Activated CD4-positive, alpha-beta T cell treated with anti-CD3 and anti-CD28 coated beads, Interleukin-2, amount 50 U/mL, for 1 hour (primary cell): ENCODE measurements at places on chromosomes 16 and 17.

- no peak for DNase-seq
These were observed 1.3 kb downstream of the GNAO1 start for GRCh38 chr16:56192635-56192945.

GRCh38 chr17:45294506-45294905, 22.3 kb downstream of the MAP3K14 start:
- no peak for DNase-seq

DNA sequence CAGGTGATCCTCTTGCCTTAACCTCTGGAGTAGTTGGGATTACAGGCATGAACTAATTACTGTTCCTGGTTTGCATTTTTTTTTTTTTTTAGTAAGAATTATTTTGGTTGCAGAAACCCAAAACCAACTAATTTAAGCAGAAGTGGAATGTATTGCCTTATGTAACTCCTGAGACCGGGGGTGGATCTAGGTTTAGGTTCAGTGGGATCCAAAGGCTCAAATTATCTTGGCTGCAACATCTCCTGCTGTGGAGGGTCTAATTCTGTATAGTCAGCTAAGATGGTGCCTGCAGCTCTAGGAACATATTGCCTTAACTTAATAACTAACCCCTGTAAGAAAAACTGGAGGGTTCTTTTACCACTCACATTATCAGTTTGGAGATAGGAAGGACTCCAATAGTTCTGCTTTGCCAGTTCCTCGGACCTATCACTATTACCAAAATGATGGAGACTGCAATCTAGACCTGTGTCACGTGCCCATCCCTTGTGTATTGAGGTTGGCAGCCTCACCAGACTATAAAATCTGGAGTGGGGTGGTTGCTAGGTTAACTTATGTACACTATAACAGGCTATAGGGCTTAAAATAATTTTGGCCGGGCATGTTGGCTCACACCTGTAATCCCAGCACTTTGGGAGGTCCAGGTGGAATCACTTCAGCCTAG, 8.5 kb downstream of the SNTB2 start:
- no peak for DNase-seq

DNA sequence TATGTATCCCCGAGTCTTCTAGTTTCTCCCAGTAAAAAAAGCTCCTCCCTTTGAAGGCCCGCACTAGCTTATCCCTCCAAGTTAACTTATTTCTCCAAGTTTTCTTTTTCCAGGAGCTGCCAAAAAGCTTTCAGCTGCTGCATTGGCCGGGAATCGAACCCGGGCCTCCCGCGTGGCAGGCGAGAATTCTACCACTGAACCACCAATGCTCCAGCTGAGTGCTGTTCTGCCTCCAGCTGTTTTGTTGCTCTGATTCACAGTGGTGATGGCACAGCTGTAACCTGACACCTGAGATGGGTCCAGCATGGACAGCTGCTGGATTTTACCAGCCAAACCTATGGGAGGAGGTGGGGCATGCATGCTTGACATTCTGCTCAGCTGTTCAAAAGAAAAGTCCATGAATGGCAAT, 22.1 kb downstream of the VAC14 start:
- DNase-seq: no peak

DNA sequence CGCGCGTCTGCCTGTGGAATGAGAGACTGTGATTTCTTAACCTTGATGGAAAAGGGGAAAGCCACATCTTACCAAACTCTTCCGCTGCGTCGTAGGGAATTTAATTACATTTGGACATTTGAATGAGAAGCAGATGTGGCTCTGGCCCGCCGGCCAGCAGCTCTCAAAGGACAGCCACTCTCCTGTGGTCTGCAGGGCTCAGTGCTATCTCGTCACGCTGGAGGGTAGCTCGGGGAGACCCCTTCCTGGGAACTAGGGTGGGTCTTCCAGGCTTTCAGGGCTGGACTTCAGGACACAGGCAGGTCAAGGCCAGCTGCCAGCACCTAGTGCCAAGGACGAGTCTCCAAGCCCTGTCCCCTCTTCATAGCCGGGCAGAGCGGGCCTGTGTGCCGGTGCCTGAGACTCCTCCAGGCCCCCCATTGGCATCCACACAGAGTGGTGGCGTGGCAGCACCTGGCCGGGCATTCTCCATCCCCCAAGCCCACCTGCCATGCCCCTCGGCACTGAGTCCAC, 15.9 kb upstream of the TBX2 start:
- no peak for DNase-seq

DNA sequence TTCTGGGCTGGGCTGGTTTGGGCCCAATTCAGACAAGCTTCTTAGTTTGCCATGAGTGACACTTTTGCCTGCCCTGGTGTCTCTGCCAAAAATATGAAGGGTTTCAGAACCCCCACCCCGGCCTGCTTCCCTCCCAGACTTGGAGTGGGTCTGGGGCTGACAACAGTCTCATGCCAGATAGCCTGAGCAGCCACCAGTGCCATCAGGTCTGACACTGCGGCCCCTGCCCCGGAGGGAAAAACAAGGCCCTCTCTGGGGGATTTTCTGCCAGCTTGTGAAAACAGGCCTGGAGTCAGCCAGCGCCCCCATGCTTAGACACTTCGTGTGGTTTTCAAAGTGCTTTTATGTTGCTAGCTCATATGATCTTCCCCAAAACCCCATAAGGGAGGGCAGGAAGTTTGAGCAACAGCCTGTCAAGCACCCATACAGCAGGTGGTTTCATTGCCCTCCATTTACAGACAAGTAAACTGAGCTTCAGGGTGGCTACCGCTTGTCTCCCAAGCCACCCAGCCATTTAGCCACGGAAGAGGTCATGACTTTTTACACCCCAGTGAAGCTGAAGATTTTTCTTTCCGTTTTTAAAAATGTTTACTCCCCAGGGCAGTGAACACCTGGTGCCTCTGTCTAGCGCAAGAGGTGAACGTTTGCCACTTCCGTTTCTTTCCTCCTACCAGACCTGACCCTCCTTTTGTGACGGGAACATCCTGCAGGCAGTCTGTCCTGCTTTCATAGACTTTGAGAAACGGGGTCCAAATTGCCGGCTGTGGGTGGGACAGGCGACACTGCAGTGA, 300.6 kb downstream of the SEC14L1 start:
- peak; percentile 70 for DNase-seq

DNA sequence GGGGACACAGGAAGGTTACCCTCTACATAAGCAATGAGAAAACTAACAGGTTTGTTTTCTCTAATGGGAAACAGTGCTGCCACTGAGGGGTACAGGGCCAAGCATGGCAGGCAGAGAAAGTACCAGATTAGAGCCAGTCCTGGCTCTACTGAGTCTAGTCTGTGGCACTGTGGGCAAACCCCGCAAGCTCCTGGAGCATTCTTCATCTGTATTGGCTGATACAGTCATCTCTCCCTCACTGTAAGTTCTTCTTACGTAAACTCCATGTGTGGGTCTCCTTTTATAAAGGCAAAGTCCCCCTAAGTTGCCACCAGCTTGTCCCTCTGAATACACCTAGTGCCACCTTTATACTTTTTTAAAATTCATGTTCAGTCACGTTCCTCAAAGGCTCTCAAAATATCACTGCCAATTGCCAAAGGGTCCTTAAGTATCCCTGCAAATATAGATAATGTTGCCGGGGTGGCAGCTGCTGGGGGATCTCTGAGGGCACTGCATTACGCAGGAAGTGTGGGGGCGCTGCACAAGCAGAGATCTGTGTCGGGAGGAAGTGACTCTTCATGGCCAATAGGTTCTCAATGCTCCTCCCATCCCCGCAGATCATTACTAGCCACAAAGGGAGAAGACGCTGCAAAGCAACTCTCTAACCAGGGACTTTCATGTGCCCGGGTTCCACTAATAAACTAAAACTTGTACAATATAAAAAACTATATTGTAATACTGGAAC, 18.8 kb downstream of the XPO6 start:
- peak; percentile 71 for DNase-seq

GRCh38 chr16:9428355-9429005, 337.0 kb downstream of the HAPSTR1 start:
- no peak for DNase-seq

DNA sequence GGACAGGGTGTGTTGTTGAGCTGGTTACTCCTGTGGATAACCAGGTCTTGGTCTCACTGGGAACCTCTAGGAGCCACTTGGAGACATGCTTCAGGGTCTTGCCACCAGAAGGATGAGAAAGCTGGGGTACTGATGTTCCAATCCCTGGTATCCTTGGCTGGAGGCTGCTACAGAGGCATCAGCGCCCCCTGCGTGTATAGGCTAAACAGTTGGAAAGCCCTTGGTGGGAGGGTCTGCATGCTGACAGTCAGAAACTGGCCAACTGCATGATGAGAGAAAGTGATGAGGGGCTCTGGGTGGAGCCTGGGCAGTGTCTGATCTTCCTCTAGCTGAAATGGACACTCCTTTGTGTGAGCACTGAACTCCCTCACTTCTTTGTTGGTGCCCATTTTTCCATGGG, 536.9 kb downstream of the XYLT1 start:
- no peak for DNase-seq

DNA sequence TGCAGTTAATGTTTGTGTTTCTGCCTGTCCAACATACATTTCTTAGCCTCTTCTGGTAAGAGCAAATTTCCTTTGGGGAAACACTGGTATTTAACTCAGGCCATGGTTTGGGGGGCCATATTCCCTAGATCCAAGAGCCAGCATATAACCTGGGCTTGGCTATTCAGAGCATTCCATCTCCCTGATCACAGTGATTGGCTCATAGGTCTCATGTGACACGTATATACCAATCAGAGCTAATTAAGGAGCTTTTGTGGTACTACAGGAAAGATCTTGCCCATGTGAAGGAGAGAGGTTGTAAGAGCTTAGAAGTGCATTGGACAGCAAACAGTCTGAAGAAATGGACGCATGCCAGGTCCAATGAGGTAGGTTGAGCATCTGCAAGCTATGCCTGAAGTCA, 33.4 kb upstream of the GPR139 start:
- no peak for DNase-seq

DNA sequence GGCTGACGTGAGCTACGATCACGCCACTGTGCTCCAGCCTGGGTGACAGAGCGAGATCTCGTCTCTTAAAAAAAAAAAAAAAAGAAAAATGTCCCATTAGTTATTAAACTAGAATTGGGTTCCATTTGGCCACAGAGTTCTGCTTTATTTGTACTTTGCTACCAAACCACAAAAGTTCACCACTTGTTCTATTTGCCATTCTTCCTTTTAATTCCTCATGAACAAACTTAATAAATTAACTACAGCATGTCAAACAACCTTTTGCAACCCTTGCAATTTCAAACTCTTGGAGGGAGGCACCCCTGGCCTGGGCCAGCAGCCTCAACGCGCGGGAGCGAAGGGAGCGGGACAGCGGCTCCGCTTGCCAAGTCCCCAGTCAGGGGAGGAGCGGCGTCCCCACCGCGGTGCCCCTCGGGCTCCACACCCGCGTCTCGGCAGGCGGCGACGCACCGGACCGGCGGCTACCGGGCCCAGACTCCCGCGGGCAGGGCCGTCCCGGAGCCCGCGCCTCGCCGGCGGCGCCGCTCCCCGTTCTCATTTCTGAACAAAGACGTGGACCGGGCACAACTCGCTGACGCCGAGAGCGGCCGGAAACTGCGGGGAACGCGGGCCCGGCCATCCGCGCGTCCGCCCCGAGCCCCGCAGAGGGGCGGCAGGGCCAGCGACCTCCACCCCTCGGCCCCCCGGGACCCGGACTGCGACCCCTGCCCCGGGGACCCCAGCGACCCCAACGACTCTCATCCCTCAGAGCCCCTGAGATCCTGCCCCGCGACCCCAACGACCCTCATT, 775 bp downstream of the CYTH1 start:
- DNase-seq: peak; percentile 38

DNA sequence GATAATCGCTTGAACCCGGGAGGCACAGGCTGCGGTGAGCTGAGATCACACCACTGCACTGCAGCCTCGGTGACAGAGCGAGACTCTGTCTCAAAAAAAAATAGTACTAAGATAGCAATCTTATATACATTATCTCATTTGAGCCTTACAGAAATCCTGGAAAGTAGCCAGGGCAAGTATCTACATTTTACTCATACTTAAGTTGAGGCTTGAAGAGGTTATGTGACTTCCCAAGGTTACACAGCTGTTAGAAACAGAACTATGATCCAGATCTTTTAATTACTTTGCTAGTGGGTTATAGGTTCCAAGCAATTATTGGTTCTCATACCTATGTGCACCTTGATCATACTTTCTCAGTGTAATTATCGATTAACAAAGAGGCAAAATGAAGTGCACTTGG, 15.4 kb downstream of the C17orf78 start:
- DNase-seq: no peak

DNA sequence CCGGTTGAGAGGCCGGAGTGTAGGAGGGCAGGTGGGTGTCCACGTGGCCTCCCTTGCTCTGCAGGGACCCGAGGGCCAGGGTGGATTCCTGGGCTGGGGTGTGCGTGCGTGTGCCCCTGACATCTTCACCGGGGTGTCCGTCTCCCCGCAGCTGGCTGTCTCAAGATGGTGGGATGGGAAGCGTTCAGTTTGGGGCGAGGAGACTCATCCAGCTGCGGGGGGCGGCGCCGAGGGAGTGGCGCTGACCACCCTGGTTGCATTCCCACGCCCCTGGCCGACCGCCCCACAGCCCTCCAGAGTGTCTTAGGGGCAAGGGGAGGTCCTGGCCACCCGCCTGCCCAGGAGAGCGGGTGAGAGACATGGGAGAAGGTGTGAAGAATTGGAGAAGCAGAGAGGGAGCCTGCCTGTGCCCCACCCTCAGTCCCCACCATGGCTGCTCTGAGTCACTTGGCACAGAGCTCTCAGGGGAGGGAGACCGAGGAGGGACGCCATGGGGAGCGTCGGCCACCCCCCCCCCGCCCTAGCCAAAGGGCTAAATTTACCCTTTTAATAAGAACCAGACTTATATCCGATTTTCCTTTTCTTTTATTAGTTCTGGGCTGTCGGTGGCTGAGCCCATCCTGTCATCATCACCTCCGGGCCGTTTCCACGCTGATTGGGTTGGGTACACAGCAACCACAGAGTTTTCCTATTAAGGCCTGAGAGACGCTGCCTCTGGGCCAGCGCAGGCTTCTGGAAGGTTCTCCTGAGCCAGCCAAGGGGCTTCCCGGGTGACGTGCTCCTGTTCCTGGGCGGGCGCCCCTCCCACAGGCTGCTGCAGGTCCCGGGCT, 22.0 kb downstream of the BAHCC1 start:
- DNase-seq: no peak

- DNase-seq: no peak
These were observed 15.3 kb downstream of the SLC13A2 start for GRCh38 chr17:28488533-28489276.

- DNase-seq: no peak
These were observed 3.3 kb downstream of the VAT1 start for GRCh38 chr17:43018932-43019331.

DNA sequence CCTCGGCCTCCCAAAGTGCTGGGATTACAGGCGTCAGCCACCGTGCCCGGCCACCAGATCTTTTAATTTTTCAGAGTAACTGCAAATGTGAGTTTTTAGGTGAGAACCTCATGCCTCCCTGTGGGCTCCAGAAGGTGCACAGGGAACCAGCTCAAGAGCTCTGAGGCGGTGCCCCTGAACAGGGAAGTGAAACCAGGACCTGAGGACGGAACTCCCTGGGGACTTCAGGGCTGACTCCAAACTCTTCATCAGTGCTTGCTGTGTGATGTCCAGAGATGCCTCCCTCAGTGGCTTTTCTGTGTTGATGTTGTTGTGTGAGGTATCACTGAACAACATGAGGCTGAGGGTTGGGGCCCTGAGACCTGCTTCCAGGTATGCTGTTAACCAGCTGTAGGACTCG, 23.8 kb downstream of the SLC12A3 start:
- no peak for DNase-seq
